ENCODE measurements at places on chromosomes 11 and 22.

- no peak for DNase-seq
These were observed 1000.4 kb downstream of the OPCML start for GRCh38 chr11:132531921-132532320.

DNA sequence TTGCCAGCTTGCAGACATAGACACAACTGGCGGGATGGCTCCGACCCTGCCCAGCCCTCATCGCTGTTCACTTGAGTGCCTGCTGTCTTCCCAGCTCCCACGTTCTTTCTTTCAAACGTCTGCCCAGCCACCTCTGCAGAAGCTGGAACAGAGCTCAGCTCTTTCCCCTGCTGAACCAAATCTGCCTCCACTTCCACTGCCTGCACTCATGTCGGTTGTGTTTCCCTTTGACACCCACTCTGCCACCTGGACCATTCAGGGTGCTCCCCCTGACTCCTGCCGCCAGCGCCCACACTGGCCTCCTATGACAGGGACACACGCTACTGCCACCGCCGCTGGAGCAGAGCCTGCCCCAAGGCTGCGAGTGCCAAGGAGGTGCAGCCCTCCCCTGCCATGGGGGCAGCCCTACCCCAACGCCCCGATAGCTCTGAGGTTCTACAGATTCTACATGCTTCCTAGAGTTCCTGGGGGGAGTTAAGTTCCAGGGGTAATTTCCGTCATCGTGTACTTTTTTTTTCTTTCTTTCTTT is 37.9 kb downstream of the TST start:
- no peak for DNase-seq

GRCh38 chr11:44255406-44256071 is 54.4 kb downstream of the ALX4 start:
- no peak for DNase-seq

DNA sequence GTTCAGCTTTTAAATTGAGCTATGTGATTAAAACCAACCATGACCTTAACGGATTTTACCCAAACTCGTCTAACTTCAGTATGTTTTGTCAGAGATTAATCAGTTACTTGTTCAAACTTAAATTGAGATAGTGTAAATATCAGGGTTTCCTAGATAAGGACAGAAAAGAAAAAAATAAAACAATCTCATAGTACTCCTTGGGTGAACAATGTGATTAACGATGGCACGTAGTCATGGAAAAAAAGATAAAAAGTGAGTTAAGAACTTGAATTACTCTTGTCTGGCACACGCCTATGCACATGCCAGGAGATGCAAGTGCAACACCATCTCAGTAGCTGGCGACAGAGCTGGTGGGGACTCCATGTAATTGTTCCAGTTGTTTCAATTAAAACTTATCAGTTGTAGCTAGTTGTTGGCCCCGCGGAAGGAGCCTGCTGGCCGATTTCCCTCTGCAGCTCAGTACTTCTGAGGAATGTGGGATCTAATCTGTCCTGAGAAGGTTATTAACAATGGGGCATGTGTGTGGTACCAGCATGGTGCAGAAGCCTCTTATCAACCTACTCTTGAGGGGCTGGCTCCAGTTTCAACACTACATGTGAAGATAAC is 3.0 kb downstream of the RASSF10 start:
- DNase-seq: no peak

DNA sequence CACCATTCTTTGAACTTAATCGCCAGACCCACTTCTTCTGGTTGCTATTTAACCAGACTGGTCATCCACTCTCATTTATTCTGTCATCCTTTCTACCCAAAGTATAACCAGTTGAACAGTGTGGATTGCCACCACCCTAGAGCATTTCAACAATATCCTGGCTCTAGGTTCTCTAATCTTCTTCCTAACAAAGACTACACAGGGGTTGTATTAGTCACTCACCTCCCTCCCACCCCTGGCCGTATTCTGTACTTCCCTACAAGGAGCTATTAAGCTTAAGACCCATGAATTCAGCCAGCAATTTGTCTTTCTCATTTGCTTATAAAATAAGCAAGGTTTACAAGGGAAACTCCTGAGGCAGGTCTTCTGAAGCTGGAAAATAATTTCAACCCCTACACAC is 46.9 kb upstream of the CEP126 start:
- no peak for DNase-seq

GRCh38 chr11:123519055-123519796 is 89.2 kb downstream of the GRAMD1B start:
- DNase-seq: no peak

- no peak for DNase-seq
These were observed 800 bp downstream of the KCNJ5 start for GRCh38 chr11:128891913-128892398.

DNA sequence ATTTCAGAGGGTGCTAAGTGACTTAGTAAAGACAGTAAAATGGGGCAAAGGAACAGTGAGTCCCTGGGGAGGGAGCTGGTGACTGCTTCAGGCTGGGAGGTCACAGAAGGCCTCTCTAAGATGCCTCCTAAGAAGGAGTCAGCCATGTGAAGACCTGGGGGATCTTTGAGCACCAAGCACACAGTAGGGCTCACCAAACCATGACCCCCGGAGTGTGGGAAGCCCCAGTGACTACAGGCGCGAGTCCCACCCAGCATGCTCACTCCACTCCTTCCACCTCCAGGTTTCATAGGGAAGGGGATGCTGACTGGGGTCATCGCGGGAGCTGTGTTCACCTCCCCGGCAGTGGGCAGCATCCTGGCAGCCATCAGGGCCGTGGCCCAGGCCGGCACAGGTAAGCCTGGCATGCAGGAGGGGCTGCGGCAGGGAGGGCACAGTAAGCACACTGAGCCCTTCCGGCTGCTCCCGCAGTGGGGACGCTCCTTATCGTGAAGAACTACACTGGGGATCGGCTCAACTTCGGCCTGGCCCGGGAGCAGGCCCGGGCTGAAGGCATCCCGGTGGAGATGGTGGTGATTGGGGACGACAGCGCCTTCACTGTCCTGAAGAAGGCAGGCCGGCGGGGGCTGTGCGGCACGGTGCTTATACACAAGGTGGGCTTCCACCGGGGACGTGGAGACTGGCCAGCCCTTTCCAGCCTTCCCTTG is 5.9 kb downstream of the TKFC start:
- DNase-seq: no peak

- DNase-seq: peak; percentile 18
These were observed 36.4 kb downstream of the PITPNB start for GRCh38 chr22:27882507-27883290.

- peak; percentile 55 for DNase-seq
These were observed 209.6 kb downstream of the BUD13 start for GRCh38 chr11:116563028-116563711.

- no peak for DNase-seq
These were observed 52.7 kb downstream of the ELFN2 start for GRCh38 chr22:37374571-37374970.

DNA sequence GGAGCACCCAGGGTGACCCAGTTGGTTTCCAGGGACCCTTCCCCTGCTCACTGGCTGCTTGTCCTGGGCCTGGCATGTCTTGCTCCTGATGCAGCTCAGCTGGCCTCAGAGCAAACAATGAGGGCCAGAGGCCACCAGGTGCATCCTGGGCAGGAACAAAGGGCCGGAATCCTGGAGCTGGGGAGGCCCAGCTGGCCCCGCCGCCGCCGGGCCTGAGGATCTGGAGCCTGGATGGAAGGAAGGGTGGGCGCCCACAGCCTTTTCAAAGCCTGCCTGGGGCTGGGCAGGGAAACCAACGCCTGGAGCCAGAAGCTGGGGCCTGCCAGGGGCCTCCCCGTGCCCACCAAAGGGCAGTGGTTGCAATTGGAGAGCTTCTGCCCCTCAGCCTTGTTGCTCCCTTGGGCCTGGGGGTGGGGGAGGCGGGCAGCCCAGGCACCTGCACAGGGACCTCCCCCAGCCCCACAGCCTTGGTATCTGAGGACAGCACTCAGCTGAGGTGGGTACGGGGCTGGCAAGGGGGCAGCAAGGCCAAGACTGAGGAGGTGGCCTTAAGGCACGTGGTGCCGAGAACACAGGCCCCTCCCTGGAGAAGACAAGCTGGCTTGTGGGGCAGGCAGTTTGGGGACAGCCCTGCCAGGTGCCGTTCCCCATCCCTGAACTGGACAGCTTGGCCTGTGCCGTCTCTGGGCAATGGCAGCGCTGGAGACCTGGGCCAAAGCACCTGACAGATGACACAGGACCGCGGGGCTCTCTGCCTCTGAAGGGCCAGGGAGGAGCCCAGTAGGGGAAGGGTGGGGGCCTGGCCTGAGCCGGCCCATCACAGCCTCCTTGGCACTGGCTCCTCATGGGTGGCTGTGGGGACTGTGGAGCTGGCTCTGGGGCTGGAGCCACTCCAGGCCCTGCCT is 7.1 kb upstream of the ADORA2A start:
- DNase-seq: no peak

DNA sequence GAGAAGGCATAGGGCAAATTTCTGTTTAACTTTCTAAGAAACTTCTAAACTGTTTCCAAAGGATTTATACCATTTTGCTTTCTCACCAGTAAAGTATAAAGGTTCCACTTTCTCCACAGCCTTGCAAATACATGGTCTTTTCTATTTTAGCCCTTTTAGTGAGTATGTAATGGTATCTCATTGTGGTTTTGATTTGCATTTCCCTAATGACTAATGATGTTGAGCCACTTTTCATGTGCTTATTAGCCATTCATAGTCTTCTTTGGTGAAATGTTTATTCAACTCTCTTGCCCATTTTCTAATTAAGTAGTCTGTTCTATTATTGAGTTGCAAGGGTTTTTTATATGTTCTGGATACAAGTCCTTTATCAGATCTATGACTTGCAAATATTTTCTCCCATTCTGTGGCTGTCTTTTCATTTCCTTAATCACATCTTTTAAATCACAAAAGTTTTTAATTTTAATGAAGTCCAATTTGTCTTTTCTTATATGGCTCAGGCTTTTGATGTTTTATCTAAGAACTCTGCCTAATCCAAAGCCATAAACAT is 83.8 kb upstream of the KCNQ1OT1 start:
- DNase-seq: no peak

GRCh38 chr11:819943-820649 is 1.4 kb downstream of the PNPLA2 start:
- DNase-seq: peak; percentile 61

GRCh38 chr22:44304354-44304753 is 8.4 kb downstream of the SHISAL1 start:
- DNase-seq: no peak

GRCh38 chr11:57155400-57155799 is 26.4 kb upstream of the LRRC55 start:
- DNase-seq: no peak

GRCh38 chr11:7606496-7606895 is 66.8 kb downstream of the CYB5R2 start:
- no peak for DNase-seq

DNA sequence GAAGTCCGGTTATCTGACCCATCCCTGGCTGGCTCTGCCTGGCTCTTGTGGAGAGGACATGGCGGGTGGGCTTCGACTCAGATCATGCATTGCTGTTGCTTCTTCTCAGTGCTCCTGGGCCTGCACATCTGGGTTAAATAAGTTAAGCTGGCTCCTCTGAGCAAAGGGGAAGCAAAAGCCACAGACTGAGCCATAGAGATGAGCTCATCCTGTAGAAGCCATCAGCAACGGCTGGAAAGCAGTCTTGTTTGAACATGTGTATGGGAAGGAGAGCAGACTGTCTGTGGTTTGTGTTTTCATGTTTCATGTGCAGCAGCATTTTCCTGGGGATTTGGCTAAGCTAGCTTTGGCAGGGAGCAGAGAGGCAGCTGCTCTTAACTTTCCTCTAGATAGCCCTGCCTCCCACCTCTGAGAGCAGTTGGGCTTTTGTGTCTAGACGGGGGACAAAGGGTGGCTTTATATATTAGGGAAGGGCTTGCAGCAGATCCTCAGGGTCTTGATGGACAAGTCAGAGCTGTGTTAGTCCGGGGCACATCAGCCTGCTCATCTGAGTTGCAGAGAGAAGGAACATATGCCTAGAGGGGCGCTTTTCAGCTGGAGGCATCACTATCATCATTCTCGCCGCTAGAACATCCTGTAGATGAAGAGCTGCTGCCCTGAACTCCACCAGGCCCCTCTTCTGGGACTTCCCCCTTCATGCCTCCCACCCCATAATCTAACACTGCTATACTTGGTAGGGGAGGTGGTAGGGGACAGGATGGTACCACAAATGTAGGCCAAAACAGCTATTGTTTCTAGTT is 14.9 kb downstream of the DCPS start:
- peak; percentile 11 for DNase-seq

DNA sequence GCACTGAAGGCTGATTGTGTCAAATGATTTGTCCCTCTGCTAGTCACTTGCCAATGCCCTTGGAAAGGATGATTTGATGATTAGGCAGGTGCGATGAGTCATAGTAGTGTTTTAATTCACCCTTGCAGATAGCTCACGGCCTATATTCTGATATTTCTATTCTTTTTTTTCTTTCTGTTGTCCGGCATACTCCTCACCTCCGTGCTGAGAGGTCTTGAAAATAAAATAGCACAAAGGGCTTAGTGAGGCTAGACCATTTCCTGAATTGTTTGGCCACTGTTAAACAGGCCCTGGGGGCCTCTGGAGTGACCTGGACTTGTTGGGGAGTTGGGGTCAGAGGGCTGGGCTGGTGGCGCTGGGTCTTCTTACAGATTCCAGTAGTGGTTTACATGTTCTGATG is 99.8 kb downstream of the ZBTB16 start:
- no peak for DNase-seq

DNA sequence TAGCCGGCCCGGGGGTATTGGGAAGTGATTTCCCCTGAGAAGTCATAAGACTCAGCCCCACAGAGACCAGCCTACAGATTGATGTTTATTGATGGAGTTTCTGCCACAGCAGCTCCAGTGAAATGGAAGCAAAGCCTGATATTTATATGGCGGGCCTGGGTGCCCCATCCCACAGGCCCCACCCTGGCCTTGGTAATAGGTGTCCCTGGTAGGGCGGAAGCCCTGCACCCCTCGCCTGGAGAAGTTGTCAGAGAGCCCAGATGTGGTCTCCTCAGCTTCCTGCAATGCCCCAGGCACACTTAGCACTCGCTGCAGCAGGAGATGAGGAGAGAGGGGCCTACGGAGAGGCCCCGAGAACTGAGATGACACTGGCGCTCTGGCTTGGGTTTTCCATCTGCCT is 107.4 kb downstream of the MORC2 start:
- no peak for DNase-seq

- DNase-seq: no peak
These were observed 80.4 kb downstream of the MYEOV start for GRCh38 chr11:69374110-69374945.

DNA sequence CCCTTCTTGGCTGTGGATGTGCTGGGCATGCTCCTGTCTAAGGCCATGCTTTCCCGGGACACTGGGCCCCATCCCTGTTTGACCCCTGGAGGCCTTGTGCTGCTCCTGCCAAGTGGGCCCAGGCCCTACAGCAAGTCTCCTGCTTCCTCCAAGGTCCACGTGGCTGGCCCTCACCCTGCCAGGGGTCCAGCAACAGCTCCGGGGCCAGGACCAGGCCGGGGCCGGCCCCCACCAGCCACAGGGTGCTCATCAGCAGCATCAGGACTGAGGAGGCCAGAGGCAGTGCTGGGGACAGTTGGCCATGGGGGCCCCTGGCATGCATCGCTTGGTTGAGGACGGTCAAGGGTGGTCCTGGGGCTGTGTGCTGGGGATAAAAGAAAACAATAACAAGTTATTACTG is 2.5 kb downstream of the RHBDD3 start:
- DNase-seq: no peak

GRCh38 chr22:42813501-42813900 is 43.6 kb downstream of the ARFGAP3 start:
- DNase-seq: no peak
